Nephron progenitor cell (in vitro differentiated cells): ENCODE measurements at places on chromosomes 1 and 21.
A peak's percentile ranks its signal among the peaks of the same experiment; 100 is the strongest.

- DNase-seq: no peak
Measured at GRCh38 chr1:177165069-177165439, 542 bp upstream of the ASTN1 start.

DNA sequence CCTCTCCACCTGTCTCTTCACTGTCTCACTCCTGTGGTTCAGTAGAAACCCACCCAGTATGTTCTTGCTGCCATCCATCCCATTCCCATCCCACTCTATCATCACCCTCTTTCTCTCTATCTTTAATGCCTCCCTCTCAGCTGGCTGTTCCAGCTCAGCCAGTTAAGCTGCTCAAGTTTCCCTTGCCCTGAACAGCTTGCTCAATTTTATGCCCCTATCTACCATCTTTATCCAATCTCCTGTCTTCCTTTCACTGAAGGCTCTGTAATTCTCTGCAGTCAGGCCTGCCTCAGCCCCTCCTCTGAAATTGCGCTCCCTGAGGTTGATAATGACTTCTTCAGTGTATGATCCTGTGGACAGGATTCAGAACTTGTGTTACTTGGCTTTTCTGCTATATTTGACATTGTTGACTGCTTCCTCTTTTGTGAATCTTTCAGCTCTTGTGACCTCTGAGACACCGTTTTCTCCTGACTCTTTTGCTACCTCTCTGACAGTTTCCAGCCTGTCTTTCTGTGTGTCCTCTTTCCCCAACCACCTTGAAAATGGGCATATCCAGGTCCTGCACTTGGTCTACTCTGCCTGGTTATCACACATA lies 13.9 kb upstream of the BCAR3 start:
- no peak for DNase-seq

GRCh38 chr1:25615172-25615541 lies 1.4 kb upstream of the MAN1C1 start:
- peak; percentile 29 for DNase-seq

DNA sequence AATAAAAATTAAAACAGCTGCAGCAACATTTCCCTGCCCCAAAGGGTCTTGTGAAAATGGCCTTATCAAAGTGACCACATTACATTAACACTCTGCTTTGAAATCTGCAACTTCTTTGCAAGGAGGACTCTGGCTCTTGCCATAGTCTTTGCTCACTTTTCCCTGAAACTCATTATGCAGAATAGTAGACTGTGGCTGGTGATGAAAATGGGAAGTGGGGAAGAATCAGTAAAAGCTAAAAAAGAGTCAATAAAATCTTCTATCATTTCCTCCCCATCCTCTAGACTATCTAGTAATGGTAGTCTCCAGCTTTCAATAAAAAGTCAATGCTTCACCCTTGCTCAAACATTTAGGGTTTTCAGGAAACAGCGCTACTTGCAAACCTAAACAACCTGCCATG lies 18.6 kb upstream of the NUP133 start:
- DNase-seq: no peak

- DNase-seq: peak; percentile 68
Measured at GRCh38 chr21:33196941-33197374, 32.8 kb upstream of the IFNAR2 start.

DNA sequence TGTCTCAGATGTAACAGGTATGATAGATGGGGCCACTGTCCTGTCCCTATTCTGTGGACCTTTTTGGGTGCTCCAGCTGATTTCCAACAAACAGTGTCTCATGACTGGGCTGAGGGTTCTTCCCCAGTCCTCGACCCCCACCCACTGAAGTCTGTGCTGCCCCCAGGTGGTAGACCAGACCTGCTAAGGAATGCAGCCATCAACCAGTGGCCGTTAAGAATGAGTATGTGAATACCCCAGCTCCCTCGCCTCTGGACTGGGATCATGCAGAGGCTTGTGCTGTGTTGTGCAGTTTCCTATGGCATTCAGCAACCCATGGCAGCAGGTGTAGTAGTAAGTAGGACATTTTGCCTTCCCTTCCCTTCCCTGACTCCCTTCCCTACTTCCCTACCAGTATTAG lies 183.1 kb upstream of the KAZN start:
- peak; percentile 20 for DNase-seq

- no peak for DNase-seq
Measured at GRCh38 chr1:99228153-99228552, 36.1 kb upstream of the PLPPR4 start.

GRCh38 chr1:153536012-153536670 lies 350 bp upstream of the S100A6 start:
- DNase-seq: no peak

DNA sequence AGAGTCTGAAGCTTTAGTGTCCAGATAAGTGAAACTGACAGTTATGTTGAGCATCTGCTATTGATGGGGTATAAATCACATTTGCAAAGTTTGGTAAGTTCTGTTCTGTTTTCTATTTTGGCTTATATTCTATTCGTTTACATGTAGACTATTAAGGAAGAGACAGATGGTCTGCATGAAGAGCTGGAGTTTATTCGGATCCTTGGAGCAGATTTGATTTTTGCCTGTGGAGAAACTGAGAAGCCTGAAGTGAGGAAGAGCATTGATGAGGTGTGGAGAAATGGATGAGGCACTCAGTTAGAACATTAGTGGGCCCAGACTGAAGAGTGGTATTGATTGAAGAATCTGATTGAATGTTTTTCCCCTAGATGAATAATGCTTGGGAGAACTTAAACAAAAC lies 50.6 kb upstream of the BMP8A start:
- no peak for DNase-seq

DNA sequence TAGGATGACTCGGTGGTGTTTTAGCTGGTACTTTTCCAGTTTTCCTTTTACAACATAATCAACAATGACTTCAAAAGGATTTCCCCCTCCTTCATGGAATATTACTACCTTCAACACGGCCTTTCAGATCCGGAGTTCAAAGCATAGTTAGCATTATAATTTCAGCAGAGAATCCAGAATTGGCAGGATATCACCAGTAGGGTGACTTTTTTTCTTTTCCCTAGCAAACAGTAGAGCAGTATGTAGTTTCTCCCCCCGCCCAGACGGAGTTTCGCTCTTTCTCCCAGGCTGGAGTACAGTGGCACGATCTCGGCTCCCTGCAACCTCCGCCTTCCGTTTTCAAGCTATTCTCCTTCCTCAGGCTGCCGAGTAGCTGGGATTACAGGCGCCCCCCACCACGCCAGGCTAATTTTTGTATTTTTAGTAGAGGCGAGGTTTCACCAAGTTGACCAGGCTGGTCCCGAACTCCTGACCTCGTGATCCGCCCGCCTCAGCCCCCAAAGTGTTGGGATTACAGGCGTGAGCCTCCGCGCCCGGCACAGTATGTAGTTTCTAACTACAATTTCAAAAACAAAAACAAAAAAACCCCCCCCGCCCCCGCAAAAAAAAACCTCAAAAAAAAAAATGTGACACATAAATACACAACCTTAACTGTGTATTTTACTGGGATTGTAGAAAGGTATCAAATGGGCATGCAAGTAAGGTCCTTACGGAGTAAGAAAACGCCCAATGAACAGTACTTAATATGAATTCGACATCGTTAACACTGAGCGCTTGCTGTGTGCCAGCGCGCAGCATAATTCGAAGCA lies 1.5 kb upstream of the COX20 start:
- DNase-seq: peak; percentile 35

DNA sequence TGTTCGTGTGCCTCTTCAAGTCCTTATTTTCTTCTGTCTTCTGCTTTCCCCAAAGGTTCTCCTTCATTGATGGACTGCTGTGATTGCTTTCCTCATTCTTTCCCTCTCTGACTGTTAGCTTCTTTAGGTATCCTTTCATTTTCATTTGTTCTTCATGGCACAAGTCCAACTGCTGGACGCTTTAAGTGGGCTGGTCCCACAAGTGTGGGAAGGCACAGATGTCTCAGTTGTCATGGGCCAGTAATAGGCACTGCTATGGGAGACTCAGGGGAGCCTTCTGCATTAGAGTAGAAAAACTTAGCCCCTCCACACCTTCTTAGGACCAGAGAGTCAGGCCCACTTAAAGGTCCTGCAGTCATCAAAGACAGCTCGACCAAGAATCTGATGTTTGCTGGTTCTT lies 122.3 kb upstream of the C1orf105 start:
- no peak for DNase-seq

DNA sequence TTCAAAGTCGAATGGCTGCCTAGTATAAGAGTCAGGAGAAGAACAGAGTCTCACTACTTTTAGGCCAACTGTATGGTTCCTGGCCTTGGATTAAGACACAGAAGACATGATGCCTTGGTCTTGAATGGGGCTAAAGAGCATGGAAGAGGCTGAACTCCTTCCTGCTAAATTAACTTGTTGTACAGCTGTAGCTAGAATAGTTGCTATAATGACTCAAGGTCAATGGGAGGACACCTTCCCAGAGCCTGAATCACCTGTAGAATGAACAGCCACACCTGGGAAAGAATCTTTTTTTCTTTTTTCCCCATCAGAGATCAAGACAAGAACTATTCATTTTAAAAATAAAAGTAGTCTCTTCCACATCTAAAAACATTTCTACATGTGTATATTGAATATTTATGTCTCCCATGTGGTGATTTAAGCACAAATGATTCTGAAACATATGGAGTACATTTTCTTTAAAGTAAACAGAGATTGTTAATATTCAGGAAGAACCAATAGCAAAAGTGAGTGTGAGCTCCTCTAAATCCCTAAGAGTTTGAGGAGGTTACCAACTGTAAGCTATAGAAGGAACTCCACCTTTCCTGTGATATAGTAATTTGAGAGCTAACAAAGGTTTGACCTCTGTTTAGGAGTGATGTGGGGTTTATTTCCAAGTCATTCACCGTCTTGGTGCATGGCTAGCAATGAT lies 191.3 kb downstream of the TGFB2 start:
- DNase-seq: no peak

DNA sequence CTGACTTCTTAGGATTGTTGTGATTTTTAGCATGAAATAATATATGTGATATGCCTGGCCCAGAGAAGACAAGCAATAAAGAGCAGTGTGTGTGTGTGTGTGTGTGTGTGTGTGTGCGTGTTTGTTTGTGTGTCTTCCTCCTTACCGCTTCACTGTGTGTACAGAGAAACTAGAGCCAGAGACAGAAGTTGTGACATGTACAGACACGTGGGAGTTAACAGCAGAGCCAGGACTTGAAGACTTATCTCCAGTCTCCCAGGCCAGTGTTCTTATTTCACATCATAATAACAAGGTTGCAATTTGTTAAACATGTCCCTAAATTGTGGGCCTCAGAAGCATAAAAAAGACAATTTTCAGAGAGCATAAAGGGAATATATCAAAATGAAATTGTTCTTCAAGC lies 192.0 kb upstream of the JUN start:
- DNase-seq: no peak

DNA sequence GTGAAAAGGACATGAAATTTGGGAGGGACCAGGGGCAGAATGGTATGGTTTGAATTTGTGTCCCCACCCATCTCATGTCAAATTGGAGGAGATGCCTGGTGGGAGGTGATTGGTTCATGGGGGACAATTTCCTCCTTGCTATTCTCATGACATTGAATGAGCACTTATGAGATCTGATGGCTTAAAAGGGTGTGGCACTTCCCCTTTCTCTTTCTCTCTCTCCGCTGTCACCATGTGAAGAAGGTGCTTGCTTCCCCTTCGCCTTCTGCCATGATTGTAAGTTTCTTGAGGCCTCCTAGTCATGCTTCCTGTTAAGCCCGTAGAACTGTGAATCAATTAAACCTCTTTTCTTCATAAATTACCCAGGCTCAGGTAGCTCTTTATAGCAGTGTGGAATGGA lies 7.6 kb upstream of the GBP4 start:
- DNase-seq: no peak

- DNase-seq: peak; percentile 25
Measured at GRCh38 chr1:230424391-230425251, 1.5 kb downstream of the PGBD5 start.

GRCh38 chr1:200415789-200416593 lies 6.2 kb upstream of the ZNF281 start:
- DNase-seq: no peak

GRCh38 chr21:34617753-34618339 lies 2.9 kb upstream of the RCAN1 start:
- DNase-seq: no peak

- no peak for DNase-seq
Measured at GRCh38 chr21:43884012-43884860, 19.2 kb downstream of the AGPAT3 start.

- DNase-seq: no peak
Measured at GRCh38 chr1:51729824-51730301, 113.0 kb downstream of the OSBPL9 start.

GRCh38 chr21:25708467-25709065 lies 26.1 kb downstream of the ATP5PF start:
- peak; percentile 28 for DNase-seq

- DNase-seq: no peak
Measured at GRCh38 chr1:45929257-45929687, 125.9 kb downstream of the MAST2 start.

DNA sequence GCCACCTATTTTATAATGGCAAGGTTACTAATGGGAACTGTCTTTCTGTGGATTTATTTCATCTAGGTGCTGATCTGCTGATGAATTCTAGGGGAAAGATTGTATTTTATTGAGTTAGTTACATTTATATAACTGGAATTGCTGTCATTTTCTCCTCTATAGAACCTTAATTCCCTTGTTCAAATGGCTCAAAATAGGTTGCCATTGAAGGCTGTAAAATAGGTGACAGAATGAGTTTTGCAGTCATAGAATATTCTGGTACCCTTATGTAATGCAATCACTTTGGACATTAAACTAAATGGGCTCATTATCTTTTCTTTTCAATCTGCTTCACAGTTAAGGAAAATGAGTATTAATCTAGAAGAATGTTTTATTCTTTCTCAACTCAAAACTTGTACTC lies 131.0 kb downstream of the CTH start:
- DNase-seq: no peak

- no peak for DNase-seq
Measured at GRCh38 chr1:113415310-113416070, 25.2 kb downstream of the MAGI3 start.

GRCh38 chr1:173749137-173749536 lies 34.4 kb downstream of the KLHL20 start:
- no peak for DNase-seq

- DNase-seq: no peak
Measured at GRCh38 chr21:28393279-28393678, 599.4 kb downstream of the LTN1 start.

- DNase-seq: no peak
Measured at GRCh38 chr21:36297938-36298572, 21.9 kb upstream of the MORC3 start.

GRCh38 chr1:14615549-14616218 lies 17.2 kb downstream of the KAZN start:
- DNase-seq: no peak
